ENCODE measurements at places on chromosomes 5 and 9.

DNA sequence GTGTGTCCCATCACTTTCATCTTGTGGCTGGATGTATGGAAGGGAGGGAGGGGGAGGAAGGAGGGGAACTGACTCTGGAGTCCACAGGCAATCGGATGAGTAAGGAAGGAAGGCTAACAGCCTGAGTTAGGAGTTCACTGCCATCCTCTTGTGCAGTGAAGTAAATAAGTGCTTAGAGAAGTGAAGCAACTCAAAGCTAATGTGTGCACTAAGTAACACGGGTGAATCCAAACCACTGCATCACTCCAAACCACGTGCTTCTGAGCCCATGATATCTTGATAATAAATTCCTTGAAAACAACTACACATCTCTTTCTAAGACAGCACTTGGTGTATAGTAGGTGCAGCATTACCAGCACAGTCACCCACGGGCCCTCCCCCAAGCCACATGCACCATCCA lies 69.6 kb upstream of the OLFM1 start:
- no peak for DNase-seq

- no peak for DNase-seq
These were observed 52.8 kb downstream of the IRF1 start for GRCh38 chr5:132437604-132438266.

GRCh38 chr5:123855609-123856008 lies 343.6 kb downstream of the CSNK1G3 start:
- DNase-seq = no peak

GRCh38 chr5:90802474-90803317 lies 244.1 kb downstream of the ADGRV1 start:
- no peak for DNase-seq

GRCh38 chr5:60271517-60271916 lies 378.0 kb upstream of the PDE4D start:
- no peak for DNase-seq

DNA sequence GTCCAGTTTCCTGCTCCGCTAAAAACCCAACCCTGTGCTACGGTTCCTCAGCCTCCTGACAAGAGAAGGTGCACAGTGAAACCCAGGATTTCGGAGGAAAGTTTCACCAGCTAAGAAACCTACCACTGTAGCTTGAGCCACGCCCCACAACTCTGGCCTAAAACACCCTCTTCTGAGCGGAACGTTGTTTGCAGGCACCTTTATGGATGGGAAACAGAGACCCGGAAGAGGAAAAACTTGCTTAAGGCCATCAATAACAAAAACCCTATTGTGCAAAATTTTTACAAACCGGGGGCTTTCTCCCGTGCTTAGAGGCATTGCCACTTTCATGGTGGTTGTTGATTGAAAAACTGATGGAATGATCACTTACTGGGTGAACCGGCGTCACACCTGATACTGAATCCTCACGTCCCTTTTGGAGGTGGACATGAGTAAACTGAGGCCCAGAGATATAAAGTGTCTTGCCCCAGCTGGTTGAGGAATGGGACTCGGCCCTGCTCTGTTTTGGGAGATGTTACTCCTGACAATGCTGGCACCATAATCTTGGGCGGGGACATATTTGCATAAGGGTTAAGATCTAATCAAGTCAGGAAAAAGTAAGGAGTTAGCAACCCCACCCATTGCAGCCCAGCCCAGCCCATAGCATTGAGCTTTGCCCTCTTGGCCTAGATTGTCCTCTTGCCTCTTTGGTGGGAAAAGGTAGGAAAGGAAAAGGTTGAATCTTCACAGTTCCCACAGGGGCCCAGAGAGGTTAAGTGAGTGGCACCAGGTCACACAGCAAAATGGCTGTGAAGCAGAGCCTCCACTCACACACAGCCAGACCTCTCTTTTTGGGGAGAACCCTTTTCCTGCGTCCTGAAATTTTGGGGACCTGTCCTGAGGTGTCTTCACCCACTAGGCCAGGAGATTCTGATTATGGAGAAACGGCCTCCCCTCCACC lies 23.2 kb upstream of the PTGS1 start:
- no peak for DNase-seq

DNA sequence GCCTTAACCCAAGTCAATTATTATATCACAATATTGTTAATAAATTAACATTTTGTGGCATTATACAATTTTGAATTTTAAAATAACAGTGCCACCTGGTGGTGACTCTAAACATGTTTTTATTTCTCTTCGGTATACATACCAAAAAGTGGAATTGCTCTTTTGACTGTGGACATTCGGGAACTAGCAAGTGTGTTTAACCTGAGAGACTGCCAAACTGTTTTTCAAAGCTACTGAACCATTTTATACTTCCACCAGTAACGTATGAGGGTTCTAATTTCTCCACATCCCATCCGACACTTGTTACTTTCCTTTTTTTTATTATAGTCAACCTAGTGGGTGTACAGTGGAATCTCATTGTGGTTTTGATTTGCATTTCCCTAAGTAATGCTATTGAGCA lies 18.3 kb upstream of the HSDL2 start:
- no peak for DNase-seq

- DNase-seq = no peak
These were observed 176.0 kb downstream of the HMHB1 start for GRCh38 chr5:143987751-143988560.

Data from mesothelial cell of epicardium (in vitro differentiated cells).